ENCODE measurements at places on chromosomes 1 and 21. TPM values are rescaled to one million over a fixed set of nuclear protein-coding genes. Genes with fewer than 3 reads are reported as not detected.

Gene FCRL5
- polyA plus RNA-seq: not detected

Gene FAM163A
- polyA plus RNA-seq: not detected

Gene MAP1LC3C
- polyA plus RNA-seq: not detected

Gene E2F2
- 0.05 TPM for polyA plus RNA-seq

Gene C1orf21
- polyA plus RNA-seq: 30.9 TPM

Gene DIO1
- not detected for polyA plus RNA-seq

Gene TOMM40L
- 8.1 TPM for polyA plus RNA-seq

Gene NID1
- not detected for polyA plus RNA-seq

DNA sequence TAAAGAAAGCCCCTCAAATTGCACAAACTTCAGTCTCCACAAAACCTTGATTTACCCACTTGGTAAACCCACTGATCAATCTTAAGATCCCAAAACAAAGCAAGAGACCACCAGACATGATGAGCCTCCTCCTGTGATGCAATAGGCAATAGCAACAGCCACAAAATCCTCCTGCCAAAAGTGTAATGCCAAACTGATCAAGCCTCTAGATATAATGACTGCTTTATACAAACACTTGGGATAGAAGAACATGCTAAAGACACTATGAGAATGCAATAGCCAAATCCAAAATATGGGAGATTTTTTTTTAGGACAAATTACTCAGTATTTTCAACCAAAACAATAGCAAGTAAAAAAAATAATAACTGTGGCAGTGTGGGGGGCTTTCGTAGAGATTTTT lies 64.9 kb upstream of the PTGFRN start:
- DNase-seq: no peak

GRCh38 chr1:35555601-35556477 lies 1.4 kb downstream of the KIAA0319L start:
- no peak for DNase-seq

GRCh38 chr1:155241841-155242264 lies 13.4 kb downstream of the ENTREP3 start:
- DNase-seq: no peak

DNA sequence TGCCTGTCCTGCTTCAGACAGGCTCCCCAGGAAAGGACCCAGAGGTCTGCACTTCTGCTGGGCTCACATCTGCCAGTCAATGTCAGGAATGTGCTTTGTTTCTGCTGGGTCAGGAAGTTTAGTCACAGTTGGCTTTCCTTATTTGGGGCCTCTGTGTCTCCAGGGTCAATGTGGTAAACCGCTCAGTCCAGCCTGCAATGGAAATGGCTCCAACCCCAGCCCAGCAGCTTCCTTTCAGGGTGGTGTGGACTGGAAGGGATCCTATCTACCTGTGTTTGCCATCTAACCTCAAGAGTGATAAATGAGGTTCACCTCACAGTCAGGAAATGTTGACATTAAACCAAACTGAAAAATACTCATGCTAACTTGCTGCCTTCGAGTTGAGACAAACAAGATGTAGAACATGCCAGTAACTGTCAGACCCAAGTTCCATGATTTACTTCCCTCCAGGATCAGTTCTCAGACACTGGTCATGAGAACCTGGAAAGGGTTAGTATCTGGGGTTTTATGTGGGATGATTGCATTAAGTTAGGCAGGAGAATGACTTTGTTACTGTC lies 20.3 kb downstream of the ENO1 start:
- no peak for DNase-seq

GRCh38 chr1:199742547-199742946 lies 285.0 kb upstream of the NR5A2 start:
- no peak for DNase-seq

GRCh38 chr1:188128761-188129160 lies 1300.0 kb downstream of the PLA2G4A start:
- no peak for DNase-seq

GRCh38 chr1:46053734-46054133 lies 78.7 kb downstream of the PIK3R3 start:
- DNase-seq: no peak

DNA sequence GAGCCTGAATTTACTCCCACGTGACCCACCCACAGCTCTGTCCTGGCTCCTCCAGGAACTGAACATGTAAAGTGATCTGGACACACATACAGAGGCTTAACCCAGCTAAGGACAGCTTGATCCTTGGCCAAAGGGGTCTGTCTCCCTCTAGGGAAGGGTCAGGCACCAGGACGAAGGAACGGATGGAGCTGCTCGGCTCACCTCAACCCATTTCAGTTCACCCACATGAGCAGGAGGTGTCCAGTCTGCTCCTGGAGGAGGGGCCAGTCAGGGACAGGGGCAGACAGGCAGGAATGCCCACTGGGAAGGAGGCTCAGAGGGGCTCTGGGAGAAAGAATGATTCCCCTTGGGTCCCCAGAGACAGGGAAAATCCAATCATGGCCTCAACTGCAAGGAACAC lies 567.2 kb downstream of the PTPRU start:
- DNase-seq: no peak

DNA sequence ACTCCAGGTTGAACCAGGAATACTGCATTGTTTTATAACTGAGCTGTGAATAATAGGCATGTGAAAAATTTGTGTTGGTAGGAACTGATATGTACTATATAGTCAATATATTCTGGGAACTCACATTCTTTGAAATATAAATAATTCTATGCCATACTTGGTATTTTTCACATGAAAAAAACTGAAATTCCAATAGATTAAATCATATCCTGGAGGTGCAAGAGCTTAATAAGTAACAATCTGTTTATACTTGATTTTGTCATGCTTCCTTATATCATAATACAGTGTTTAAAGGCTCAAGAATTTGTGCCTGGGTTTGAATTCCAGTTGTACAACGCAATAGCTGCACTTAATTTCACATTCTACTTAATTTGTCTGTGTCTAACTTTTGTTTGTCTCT lies 387.0 kb downstream of the USP25 start:
- DNase-seq: no peak

- DNase-seq: no peak
These were observed 299.6 kb downstream of the LMX1A start for GRCh38 chr1:165056914-165057313.

GRCh38 chr1:53340660-53341520 lies 13.0 kb upstream of the LRP8 start:
- DNase-seq: no peak

DNA sequence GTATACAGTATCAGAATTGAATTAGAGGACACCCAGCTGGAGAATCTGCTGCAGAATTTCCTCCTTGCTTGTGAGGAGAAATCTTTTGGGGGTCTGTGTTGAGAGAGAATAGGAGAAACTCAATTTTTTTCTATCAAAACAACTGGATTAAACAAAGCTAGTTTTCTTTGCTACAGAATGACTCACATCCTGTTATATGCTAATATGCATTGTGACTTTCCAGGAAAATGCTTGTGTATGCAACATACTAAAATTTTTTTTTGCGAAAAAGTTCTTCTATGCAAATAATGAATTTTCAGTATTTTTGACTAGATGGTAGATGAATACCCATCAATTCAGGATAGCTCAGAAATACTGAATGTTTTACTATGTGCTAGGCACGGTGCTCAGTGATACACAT lies 2.2 kb downstream of the VAMP4 start:
- DNase-seq: no peak

DNA sequence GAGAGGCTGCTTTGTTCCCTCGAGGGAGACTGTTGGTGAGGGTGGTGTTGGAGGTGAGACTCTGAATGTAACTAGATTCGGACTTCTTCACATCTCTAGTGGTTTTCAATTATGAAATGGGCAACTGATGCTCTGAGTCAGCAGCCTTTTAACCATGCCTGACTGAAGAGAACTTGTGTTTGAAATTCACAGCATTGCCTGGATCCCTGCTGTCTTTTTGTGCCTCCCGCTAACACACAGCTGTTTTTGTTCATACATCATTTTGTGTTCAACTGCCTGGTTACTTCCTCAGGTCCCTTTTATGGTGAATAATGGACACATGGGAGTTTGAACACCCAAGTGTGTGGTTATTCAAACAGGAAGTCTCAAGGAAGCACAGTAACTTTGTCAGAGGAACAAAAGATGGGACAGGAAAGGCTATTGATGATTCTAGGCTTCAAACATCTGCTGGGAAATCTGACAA lies 16.8 kb downstream of the LAMC1 start:
- DNase-seq: no peak

GRCh38 chr1:55472784-55473183 lies 257.6 kb upstream of the USP24 start:
- DNase-seq: no peak

DNA sequence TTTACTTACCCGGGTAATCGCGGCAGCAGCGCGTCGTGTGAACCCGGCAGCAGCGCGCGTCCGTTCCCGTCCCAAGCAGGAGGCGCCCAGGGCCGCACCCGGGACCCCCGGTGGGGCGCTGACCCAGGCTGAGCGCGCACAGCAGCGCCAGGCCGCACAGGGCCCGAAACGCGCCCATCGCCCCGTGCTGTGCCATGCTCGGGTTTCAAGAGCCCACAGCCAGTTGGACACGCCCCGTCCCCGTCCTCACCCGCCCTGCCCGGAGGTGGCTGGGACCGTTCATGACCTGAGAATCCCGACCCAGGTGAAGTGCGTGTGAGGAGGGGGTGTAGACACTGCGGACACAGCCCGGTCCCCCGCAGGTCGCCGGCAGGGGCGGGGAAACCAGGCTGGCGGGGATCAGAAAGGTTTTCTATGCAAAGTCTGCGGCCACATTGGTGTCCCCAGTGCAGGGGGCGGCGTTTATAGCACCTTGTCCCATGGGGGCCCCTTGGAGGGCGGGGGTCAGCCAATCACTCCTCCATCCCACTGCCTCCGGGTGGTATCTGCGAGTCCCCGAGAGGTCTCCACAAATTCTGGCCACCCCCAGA lies at the start of gene TNFRSF18:
TNFRSF18 (minus strand) TSS at position 217 of the 590 bp plus-strand sequence; CDS start at position 196, 21 bp downstream.
- no peak for DNase-seq

DNA sequence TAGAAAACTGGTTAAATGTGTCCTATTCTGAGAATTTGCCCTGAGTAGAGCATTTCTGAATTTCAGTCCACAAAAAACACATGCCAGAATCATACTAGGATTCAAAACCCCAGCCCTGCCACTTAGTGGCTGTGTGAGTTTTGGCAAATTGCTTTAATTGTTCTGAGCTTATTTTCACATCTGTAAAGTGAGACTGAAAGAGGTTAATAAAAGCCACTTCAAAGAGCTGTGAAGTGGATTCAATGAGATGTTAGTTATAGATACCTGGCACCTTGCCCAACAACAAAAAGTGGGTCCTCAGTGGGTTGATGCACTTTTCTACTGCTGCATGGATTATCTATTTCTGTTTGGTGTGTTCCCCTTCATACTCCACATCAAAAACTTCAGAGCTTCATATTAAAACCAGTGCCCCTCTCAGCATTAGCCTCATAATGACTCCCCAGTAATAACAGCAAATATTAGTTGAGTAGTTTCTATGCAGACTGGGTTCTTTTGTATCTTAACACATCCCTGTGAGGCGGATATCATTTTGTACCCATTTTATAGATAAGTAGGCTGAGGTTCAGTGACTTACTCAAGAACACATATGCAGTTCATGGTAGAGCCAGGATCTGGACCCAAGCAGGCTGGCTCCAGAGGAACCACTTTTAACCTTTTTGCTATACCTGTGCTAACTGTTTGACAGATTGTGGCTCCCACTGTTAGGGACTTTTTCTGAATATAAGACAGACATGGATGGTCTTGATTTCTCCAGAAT lies 14.2 kb upstream of the ADORA3 start:
- DNase-seq: no peak

DNA sequence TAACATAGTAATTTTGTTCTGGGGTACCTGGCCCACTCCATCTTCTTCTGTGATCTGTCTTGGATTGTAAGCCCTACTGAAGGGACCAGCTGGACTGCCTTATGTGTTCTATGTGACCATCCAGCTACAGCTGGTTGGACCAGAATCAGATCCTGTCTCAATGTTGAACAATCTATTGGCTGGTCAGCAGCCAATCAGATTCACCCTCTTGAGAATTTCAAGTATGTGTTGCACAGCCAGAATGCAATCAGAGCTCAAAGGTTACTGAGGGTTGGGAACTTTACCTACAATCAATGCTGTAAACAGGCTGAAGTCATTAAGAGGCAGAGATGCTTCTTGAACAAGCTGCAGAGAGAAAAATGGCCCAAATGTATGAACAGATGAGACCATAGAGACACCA lies 61.9 kb downstream of the KCNC4 start:
- DNase-seq: no peak

GRCh38 chr1:53482441-53483153 lies 23.4 kb downstream of the DMRTB1 start:
- no peak for DNase-seq

GRCh38 chr1:23111600-23112535 lies 56.8 kb downstream of the LUZP1 start:
- no peak for DNase-seq

- DNase-seq: no peak
These were observed 139.1 kb downstream of the KAZN start for GRCh38 chr1:14737561-14738094.

DNA sequence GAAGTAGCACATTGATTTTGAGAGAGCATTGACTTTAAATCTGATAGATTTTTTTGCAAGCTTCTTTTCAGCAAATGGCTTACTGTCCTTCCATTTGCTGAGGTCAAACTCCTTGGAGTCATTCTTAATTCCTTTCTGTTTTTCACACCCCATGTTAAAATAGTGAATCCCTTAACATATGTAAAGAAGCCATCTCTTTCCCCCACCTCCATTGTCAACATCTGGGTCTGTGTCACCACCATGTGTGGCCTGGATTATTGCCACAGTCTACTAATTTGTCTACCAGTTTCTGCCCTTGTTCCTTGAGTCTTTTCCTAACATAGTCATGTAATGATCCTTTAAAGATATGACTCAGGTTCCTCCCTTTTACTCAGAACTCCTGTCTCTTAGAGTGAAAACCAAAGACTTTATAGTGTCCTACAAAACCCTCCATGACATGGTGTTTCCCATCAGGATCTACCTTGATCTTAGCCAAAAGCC lies 104.7 kb downstream of the ST6GALNAC3 start:
- no peak for DNase-seq

DNA sequence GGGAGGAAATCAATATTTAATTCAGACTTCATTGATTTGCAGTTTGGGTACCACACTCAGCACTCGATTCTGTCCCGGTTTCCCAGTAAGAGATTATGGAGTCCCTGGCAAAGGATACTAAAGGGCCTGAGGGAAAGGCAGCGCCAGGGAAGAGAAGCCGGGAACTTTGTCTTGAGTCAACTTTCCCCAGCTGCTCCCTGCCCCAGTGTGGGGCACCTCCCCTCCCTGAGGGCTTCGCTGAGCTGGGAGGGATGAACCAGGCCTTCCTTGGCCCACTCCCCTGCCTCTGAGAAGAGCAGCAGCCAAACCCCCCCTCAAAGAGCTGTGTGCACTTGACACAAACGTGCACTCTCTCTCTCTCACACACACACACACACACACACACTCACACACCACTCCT lies 32.6 kb downstream of the OPTC start:
- no peak for DNase-seq

DNA sequence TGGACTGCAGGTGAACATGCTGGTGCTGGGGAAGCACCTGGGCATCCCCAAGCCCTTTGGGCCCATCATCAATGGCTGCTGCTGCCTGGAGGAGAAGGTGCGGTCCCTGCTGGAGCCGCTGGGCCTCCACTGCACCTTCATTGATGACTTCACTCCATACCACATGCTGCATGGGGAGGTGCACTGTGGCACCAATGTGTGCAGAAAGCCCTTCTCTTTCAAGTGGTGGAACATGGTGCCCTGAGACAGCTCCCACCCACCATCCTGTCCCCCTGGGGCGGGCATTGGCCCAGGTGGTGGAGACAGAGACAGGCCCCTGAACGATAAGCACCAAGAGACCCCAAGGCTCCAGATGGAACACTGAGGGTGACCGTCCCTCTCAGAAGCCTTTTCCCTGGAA lies 25.2 kb upstream of the PADI4 start:
- DNase-seq: no peak

GRCh38 chr1:224132901-224133300 lies 19.0 kb downstream of the FBXO28 start:
- no peak for DNase-seq

- DNase-seq: no peak
These were observed 18.0 kb downstream of the KIAA0319L start for GRCh38 chr1:35539073-35539823.

All from naive thymus-derived CD8-positive, alpha-beta T cell (primary cell).